Large intestine (tissue), 12 donors: ENCODE measurements at places on chromosomes 16 and 17.

GRCh38 chr17:31627960-31628359, 231.1 kb downstream of the COPRS start:
- DNase-seq: no peak

- DNase-seq: no peak
Observed at GRCh38 chr16:51670527-51670926, 519.5 kb upstream of the SALL1 start.

DNA sequence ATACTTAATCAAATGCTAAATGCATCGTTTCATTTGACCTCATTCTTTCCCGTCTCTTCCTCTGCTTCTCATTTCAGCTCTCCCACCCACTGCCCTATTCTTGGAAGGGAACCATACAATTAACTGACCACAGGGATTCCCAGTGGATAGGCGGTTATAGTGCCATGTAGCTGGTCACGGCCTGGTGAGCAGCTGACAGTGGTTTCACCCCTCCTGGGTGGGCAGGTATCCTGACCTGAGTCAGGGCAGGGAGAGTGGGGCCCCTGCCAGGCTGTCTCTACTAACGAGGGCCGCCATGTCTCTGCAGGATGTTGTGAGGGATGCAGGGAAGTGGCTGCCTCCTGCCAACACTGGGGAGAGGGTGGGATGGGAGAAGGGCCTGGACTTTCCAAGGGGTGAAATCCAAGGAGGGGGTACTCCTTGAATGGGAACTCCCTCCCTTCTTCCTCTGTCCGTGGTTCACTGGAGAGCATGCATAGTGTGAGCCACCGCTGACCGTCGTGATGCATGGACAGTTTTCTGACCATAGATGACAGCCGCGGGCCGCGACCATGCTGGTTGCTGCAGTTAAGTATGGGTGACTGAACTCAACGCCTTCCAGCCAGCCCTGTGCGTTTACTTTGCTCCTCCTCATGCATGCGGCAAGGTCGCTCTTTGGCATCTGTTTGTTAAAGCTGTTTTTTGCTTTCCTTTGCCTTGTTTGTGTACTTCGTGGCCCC, 95.9 kb downstream of the RPTOR start:
- DNase-seq: no peak

DNA sequence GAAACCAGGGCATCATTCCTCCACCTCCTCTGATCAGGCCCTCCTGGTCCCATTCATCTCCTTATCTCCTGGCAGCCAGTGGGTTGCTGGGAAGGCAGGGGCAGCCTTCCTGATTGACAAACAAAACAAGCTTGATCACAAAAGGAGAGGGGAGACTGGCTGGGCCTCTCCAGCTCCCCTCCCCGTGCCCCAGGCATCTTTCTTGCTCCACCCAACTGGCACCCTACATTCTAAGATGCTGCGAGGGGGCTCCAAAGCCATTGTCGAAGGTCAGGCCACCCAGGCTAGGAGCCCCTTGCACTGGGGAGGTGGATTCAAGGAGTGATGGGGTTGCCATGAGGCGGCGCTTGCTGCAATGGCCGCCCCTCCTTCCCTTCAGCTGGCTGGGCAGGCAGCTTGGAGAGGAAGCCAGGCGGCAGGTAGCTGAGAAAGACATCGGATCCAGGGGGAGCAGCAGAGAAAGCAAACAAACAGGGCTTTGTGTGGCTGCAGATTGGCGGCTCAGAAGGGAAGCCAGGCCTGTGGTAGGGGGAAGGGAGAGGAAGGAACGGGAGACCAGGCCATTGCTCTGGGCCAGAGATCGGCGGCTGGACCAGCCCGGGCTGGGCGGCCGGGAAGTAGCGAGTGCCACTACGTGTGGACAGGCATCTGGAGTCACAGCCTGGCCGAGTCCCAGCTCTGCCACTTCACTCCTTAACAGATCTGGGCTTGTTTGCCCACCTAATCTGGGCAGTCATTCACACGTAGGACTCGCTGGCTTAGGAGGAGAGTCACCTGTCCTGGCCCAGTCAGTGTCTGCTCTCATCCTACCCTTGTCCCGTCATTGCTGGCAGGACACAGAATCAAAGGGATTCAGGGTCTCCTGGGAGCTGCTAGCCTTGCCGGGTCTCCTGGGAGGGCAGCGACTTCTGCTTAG, 12.3 kb downstream of the RAI1 start:
- DNase-seq: peak; percentile 66

- DNase-seq: no peak
Observed at GRCh38 chr16:48608452-48608851, 1.5 kb downstream of the N4BP1 start.

- no peak for DNase-seq
Observed at GRCh38 chr16:3599121-3599520, 12.3 kb downstream of the SLX4 start.

DNA sequence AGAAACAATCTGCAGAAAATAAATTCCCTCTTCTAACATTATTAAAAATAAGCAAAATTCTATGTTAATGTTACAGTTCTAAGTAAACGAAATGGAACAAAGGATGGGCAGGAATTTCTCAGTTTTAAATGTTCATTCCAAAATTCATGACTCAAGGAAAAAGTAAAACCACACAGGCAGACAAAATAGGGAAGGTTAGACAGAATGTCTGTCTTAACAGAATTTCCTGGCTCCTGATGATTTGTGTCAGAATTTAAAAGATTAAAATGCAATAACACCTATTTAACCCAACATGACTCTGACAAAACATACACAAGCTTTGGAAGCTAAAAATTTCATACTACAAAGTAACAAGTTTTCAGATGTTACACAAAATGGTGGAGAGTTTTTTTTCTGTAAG, 42.8 kb downstream of the SPOP start:
- no peak for DNase-seq

- DNase-seq: no peak
Observed at GRCh38 chr17:50491505-50491904, 12.8 kb downstream of the RSAD1 start.

DNA sequence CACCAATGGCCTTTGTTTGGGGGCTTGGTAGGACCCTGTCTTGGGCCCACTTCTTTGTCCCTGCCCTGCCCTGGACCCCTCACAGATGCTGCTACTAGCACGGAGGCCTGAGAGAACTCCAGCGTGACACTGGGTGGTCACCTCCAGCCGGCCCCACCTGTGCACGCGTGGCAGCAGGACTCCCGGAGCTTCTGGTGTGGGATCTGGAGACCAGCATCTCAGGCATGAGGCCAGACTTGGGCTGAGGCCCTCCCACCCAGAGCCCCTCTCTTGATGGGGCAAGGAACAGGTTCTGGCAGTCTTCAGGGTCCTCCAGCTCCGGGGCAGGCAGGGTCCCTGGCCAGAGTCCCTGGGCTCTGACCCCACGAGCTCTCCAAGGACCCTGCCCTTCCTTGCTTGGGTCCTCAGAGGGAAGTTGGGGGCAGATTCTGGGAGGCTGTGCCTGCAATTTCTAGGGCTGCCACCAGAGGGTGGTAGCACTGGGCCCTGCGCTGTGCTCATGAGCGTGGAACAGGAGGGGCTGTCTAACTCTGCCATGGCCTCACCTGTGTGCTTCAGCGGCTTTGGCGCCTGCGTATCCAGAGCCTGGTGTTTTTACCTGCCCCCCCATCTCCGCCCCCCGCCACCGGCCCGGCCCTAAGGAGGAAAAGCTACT, 3.1 kb upstream of the BAIAP3 start:
- DNase-seq: no peak

DNA sequence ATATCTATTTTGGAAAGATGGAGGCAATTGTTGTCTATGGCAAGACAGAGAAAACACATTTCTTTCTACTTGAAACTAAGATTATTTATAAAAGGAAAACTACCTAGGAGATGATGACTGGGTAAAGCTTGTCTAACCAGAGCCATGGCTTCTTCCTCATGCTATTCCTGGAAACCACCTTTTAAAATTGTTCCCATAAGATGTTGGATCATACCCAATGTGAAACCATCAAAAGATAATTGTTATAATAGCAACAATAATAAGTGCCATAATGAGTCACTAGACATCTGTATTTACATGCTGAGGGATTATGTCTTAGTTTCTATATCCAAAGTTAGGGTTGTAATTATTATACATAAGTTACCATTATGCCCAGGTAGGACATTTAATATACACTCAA, 428.4 kb downstream of the KCNJ2 start:
- no peak for DNase-seq

GRCh38 chr16:89315791-89316581, 98.5 kb downstream of the ZNF778 start:
- DNase-seq: peak; percentile 66

GRCh38 chr16:47142486-47142820, 1.3 kb downstream of the NETO2 start:
- DNase-seq: no peak

DNA sequence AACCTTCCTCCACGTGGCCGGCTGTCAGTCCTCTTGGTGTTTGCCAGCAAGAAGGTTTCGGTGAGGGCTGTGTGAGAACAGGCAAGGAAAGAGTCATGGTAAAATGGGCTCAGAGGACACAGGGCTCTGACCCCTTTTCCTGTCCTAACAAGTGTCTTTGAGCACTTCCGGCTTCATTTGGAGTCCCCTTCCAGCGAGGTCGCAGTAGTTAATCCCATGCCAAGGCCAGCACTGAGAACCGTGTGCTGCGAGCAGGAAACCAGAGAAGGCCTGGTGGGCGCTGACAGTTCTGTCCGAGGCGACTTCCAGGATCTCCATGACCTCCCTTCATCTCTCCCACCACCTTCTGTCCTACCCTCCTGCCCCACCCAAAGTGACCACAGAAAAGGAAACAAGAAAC, 168.1 kb downstream of the ZFHX3 start:
- no peak for DNase-seq

GRCh38 chr17:1960545-1960912, 64.6 kb downstream of the RTN4RL1 start:
- no peak for DNase-seq

DNA sequence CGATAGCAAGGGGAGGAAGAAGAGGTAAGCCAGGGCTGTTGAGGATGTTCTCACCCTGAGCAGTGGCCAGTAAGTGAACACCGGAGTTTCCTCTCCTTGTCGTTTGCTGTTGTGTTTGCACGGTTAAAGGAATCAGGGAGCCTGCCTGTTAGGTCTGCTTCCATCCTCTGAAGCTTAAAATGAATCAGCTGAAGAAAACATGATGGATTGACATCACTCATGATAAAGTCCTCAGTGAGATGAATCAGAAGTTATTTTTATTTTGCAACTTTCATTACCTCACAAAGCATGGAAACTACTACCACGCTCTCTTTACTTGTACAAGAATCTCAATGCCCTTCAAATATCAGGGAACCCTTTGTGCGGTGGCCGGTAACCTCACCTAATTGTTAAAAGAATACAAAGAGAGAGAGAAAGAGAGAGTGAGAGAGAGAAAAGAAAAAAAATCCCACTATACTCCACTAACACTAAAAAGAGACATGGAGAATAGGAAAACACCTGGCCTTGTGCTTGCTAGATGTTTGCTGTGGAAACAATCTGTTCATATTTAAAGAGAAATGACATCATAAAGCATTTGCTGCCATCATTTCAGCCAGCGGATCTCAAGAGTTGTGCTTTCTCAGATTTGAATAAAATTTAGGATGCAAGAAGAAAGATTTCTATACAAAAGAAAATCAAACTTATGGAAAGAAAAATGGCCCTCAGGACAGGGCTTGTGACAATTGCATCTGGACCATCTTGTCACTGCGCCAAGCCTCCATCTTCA, 441.6 kb upstream of the SALL1 start:
- no peak for DNase-seq

DNA sequence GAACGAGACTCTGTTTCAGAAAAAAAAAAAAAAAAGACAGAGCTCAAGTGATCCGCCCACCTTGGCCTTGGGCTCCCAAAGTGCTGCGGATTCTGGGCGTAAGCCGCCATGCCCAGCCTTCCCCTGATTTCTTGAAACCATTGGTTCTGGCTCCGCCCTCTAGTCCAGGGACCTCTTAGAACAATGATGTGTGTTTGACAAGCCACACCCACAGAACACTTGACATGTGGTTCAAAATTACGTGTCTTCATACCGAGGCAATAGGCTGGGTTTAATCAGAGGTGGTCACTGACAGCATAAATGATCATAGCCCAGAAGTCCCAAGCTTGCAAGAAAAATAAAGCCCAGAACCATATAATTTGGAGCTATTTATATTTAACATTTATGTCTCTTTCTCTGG, 23.0 kb downstream of the KNOP1 start:
- DNase-seq: no peak

GRCh38 chr17:76501018-76501826, at the start of gene RHBDF2:
Gene RHBDF2, minus strand, starts transcription at chr17:76501423. Its CDS starts 19,899 bp downstream, at chr17:76481524.
- DNase-seq: peak; percentile 92

GRCh38 chr16:20870122-20870820, 29.9 kb downstream of the DCUN1D3 start:
- no peak for DNase-seq

DNA sequence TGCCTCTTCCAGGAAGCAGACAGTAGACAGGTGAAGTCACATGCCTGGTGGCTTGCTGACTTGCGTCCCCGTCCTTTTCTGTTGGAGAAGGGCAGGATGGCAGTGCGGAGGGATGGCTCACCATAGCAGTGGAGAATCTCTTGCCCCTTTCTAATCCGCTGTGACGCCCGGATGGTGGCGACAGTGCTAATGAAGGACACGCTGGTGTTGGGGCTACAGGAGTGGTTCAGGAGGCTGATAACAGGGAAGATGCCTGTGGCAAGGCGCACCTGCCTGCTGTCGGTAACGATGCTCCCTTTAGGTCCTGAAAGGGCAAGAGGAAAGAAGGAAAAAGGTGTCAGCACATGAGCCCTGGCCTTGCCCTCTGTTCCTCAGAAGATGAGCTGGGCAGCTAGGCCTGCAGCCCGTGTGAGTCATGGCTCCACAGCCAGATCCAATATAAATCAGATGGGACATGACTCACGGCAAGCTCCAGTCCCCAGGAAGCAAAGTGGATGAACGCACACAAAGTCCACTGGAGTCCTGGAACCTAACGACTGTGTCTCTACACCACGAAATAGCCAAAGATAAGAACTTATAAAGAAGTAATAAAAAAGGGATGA, 25.5 kb downstream of the SERPINF1 start:
- DNase-seq: peak; percentile 96

- DNase-seq: no peak
Observed at GRCh38 chr17:57864273-57864672, 14.4 kb upstream of the MRPS23 start.

GRCh38 chr17:48925991-48926342, 17.8 kb downstream of the UBE2Z start:
- DNase-seq: no peak

- peak; percentile 18 for DNase-seq
Observed at GRCh38 chr17:164303-165235, 16.9 kb downstream of the DOC2B start.

DNA sequence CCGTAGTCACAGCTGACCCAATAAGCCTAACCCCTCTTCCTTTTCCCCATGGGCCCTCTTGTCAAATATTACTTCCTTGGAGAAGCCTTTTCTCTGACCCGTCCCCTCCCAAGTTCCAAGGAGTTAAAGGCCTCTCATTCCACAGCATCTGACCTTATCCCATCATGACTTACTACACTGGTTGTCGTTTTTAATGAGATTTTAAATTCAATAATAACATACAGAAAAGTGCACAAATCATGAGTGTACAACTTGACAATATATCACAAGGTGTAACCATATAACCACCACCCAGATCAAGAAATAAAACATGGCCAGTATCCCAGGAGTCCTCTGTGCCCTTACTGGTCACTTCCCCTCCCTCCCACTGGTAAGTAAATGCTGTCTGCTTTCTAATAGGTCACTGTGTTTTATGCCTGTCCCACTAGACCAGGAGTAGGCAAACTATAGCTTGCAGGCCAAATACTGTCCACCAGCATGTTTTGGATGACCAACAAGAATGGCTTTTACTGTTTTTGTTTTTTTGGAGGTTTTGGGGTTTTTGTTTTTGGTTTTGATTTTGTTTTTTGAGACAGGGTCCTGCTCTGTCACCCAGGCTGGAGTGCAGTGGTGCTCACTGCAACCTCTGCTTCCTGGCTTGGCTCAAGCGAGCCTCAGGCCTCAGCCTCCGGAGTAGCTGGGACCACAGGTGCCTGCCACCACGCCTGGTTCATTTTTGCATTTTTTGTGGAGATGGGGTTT, 1.2 kb upstream of the FDXR start:
- DNase-seq: no peak
